ENCODE measurements at places on chromosomes 5 and 9.

- no peak for DNase-seq
Observed at GRCh38 chr5:104305602-104306001, 743.0 kb upstream of the NUDT12 start.

- no peak for DNase-seq
Observed at GRCh38 chr5:156219483-156220005, 107.4 kb upstream of the SGCD start.

DNA sequence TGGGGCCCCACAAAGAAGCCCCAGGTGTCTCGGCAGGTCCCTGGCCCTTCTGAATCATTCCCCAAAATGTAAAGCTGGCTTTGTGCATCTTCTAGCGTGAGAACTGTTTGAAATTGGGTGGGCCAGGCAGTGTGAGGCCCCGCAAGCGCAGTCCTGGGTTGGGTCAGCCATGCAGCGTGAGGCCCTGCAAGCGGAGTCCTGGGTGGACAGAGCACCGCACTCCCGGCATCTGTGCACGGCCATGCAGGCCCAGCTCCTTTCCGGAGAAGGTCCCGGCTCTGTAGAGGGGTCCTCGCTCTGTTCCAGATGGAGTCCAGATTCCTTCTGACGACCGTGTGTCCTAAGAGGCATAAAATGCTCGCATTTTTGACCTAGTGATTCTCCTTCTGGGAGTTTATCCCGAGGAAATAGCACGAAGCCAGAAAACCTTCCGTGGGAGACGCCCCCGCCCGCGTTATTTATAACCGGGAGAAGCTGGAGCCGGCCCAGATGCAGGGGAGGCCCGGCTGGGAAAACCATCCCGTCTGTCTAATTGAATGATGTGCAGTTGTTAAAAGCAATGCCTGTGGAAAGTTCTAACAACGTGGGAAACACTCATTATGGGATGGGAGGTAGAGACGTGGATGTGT, 19.4 kb upstream of the NOTCH1 start:
- DNase-seq: no peak

GRCh38 chr5:143182106-143182505, 221.4 kb downstream of the NR3C1 start:
- no peak for DNase-seq

GRCh38 chr5:140840978-140841962, at the start of gene PCDHA8:
PCDHA8 (plus strand) TSS chr5:140841187; CDS start chr5:140841322, 135 bp downstream.
- DNase-seq: no peak

DNA sequence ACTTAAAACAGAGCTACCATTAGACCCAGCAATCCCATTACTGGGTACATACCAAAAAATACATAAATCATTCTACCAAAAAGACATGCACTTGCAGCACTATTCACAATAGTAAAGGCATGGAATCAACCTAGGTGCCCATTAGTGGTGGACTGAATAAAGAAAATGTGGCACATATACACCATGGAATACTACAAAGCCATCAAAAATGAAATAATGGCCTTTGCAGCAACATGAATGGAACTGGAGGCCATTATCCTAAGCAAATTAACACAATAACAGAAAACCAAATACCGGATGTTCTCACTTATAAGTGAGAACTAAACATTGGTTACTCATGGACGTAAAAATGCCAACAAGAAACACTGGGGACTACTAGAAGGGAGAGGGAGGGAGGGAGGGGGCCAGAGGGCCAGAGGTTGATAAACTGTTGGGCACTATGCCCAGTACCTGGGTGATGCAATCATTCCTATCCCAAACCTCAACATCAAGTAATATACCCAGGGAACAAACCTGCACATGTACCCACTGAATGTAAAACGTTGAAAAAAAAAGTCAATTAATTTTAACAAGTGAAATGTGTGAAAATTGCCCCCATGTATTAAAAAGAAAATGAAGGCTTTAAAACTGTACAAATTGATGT, 24.5 kb upstream of the GPR150 start:
- no peak for DNase-seq

DNA sequence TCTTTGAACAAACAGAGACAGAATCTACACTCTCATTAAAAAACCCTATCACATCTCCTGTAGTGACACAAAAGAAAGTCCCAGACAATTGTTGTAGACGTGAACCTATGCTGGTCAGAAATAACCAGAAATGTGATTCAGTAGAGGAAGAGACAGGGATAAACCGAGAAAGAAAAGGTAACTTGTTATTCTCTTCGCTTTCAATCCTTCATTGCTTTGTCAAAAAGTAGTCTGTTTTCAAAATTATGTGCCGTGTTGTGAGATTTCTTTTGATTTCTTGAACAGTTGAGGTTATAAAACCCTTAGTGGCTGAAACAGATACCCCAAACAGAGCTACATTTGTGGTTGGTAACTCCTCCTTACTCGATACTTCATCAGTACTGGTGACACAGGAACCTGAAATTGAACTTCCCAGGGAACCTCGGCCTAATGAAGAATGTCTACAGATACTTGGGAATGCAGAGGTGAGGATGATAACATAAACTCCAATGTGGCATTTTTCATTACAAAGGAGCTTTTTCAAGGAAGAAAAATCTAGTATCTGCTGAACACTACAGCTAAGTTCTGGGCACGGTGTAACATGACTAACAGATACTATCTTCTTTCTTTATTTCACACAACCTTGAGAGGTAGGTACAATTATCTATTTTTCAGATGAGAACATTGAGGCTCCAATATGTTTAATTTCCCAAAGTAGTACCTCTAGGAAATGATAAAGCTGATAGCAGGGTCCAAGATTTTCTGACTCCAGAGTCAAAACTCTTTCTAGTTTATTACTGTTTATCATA, 14.3 kb downstream of the HMGCR start:
- no peak for DNase-seq

GRCh38 chr5:93993161-93993560, 251.8 kb upstream of the POU5F2 start:
- DNase-seq: no peak

GRCh38 chr9:136198605-136199083, 6.3 kb downstream of the LHX3 start:
- DNase-seq: no peak

- DNase-seq: no peak
Observed at GRCh38 chr9:107213561-107214028, 69.5 kb upstream of the RAD23B start.

DNA sequence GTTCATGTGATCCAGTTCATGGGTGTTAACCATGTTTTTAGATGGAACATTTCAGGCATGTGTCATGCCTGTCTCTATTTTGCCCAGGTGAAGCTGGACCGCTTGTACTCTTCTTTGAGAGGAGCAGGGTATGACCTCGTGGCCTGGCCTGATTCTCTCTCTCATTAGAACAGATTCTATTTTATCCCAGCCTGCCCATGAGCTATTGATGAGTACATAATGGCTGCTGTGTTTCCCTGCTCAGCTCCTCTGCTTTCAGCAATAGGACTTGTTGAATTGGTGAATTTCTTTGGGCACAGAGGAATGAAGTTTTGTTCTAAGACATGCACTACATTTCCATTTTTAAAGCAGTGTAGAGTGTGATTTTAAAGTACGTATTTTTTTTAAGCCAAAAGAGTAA, 86.2 kb downstream of the HACD4 start:
- no peak for DNase-seq

DNA sequence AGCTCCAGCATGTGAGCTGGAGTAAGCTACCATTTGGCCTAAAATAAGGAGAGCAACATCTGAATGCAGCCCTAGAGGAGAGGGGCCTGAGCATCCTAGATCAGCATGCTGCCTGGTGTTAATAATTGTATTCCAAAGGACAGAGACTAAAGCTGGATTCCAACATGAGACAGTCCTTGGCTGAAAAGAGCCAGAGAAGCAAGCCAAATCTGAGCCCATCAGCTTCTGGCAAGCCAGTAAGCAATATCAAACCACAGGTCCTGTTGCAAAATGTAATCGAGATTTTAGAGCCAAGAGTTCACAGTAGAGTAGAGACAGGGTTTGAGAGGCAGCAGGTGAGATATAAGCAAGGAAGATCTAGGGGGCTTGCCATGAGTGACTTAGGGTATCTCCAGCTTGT, 42.3 kb upstream of the DMAC1 start:
- DNase-seq: no peak

All from cerebellar nuclear complex (tissue), 1 donor.